ENCODE measurements at places on chromosomes 6 and 20. TPM values are rescaled to one million over a fixed set of nuclear protein-coding genes. Genes with fewer than 3 reads are reported as not detected.

DNA sequence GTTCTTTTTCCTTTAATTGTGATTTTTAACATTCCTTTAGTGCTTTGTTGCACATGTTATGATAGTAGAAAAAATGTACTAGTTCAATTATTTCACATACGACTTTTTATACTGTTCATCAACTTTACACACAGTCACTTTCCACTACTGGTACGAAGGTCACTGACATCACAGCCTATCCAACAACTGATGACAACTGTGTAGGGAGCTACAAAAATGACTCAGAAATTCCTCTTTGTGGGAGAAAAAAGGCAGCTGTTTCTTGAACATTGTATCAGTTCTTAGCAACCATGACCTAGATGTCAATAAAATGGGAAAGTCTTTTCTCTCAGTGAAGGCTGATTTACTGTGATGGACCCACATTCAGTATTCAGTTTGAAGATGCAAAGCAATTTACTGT is 7.0 kb upstream of the ID4 start:
- no peak overlapping the region for H3K4me3 ChIP-seq
- H3K4me1 ChIP-seq = no peaks in the 10 kb centered on the region
- no peaks in the 10 kb centered on the region for H3K36me3 ChIP-seq
- H3K27me3 ChIP-seq = no peaks in the 10 kb centered on the region

GRCh38 chr6:12013307-12013719 is 1.2 kb downstream of the HIVEP1 start:
- H3K27me3 ChIP-seq = no peaks in the 10 kb centered on the region
- H3K36me3 ChIP-seq = peaks cover 11% of the 10 kb centered on the region
- peak overlapping the region; percentile 96 for H3K27ac ChIP-seq
- peak overlapping the region; percentile 92 for H3K4me3 ChIP-seq
- no peak for DNase-seq

- no peaks in the 10 kb centered on the region for H3K27me3 ChIP-seq
- H3K36me3 ChIP-seq = no peaks in the 10 kb centered on the region
- H3K4me1 ChIP-seq = peaks cover 12% of the 10 kb centered on the region
- no peak for DNase-seq
- no peak overlapping the region for H3K27ac ChIP-seq
- no peak overlapping the region for H3K4me3 ChIP-seq
These were observed 12.4 kb downstream of the LY86 start for GRCh38 chr6:6600875-6601274.

DNA sequence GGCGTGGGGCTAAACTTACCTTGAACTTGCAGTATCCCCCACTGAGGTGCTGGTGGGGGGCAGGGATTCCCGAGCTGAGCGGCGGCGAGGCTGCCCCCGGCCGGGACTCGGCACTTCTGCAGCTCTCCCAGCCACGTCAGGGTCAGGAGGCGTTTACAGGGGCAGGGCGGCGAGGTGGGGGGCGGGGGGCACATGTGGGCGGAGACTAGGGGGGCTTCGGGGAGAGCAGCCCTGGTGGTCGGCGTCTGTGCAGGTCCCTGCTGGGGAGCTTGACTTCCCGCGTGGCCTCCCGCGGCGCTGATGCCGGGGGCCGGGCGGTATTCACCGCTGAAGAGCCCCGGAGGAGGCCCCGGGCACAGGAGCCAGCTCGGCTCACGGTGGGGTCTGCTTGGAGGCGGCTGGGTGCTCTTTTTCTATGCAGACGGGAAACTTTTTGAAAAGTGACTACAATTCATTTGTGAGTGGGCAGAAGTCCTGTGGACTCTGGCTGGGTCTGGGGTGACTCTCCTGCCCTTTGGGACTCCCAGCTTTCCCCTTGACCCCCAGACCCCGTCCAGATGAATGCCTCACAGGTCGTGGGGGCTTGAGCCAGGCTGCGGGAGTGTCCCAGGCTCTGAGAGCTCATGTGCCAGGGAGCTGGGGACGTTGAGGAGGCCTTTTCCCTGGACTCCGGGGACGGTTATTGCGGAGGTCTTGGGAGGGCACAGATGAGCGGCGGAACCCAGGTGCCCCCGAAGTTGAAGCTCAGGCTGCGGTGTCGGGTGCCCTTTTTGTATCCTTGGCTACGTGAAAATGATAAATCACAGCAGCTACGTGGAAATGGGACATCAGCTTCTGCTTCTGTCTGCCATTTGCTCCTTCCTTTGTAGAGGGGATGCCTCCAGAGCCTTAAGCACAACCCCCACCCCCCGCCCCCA is 75.9 kb upstream of the GATA5 start:
- no peaks in the 10 kb centered on the region for H3K36me3 ChIP-seq
- peaks cover 18% of the 10 kb centered on the region for H3K4me1 ChIP-seq
- DNase-seq = peak; percentile 69
- peaks cover 48% of the 10 kb centered on the region for H3K27me3 ChIP-seq

TTLL9 gene
- 6.2 TPM for total RNA-seq

ADAM33 gene
- 2.3 TPM for total RNA-seq

DNA sequence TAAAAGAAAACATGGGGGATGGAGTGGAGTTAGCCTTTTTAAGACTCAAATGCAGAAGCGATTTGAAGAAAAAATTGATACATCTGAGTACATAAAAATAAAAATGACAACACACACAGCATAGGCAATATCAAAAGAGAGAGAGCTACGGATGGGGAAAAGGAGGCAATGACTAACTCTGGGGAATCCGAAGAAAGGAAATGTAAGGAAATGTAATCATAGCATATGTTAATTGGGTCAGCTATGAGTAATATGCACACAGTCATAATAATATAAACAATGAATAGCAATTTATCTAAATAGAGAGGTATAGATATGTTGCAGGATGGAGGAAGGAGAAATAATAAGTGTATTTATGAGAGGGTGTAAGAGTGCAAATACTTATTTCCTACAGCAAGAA is 83.4 kb downstream of the NOL4L start:
- H3K27ac ChIP-seq = no peak overlapping the region
- no peaks in the 10 kb centered on the region for H3K36me3 ChIP-seq
- H3K4me1 ChIP-seq = peaks cover 13% of the 10 kb centered on the region
- H3K4me3 ChIP-seq = no peak overlapping the region

ZSCAN31 gene
- total RNA-seq = 33.5 TPM

DNA sequence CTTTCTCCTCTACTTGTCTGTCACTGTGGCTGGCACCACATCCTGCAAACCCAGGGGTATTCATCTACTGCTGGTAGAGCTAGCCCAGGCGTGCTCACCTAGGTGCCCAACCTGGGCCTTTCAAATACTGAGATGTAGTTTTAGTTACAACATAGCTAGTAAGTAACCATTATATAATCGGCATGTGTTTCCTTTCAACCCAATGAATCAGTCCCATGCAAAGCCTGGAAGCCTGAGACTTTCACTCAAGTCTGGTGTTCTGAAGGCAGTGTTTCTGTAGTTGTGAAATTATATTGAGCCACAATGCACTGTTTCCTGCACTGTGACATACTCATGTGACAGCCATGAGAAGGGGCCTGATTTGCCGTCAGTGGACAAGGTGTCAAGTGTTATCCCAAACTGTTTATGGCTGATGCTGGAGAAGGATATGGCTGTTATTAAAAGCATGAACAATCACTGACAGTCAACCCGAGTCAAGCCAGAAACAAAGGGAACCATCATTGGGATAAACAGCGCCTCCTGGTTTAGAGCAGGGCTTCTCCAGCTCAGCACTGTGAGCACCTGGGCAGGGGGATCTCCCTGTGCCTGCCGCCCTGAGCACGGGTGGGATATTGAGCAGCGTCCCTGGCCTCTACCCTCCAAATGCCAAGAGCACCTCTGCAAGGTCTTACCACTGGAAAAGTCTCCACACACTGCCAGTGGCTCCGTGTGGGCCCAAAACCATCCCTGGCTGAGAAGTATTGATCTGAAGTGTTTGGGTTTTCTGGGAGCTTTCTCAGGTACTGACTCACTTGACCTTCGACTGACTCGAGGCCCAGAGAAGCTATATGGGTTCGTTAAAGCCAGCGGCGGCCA is 1.6 kb downstream of the PSMA7 start:
- no peaks in the 10 kb centered on the region for H3K27me3 ChIP-seq
- DNase-seq = no peak
- peak overlapping the region; percentile 97 for H3K4me3 ChIP-seq
- H3K36me3 ChIP-seq = peaks cover 45% of the 10 kb centered on the region
- peaks cover 25% of the 10 kb centered on the region for H3K4me1 ChIP-seq
- peak overlapping the region; percentile 95 for H3K27ac ChIP-seq
